Stimulated activated CD4-positive, alpha-beta T cell treated with anti-CD3 and anti-CD28 coated beads, Interleukin-2, amount 100 ng/mL, for 4 hours (primary cell): ENCODE measurements at places on chromosomes 11 and 22.
A peak's percentile ranks its signal among the peaks of the same experiment; 100 is the strongest.

DNA sequence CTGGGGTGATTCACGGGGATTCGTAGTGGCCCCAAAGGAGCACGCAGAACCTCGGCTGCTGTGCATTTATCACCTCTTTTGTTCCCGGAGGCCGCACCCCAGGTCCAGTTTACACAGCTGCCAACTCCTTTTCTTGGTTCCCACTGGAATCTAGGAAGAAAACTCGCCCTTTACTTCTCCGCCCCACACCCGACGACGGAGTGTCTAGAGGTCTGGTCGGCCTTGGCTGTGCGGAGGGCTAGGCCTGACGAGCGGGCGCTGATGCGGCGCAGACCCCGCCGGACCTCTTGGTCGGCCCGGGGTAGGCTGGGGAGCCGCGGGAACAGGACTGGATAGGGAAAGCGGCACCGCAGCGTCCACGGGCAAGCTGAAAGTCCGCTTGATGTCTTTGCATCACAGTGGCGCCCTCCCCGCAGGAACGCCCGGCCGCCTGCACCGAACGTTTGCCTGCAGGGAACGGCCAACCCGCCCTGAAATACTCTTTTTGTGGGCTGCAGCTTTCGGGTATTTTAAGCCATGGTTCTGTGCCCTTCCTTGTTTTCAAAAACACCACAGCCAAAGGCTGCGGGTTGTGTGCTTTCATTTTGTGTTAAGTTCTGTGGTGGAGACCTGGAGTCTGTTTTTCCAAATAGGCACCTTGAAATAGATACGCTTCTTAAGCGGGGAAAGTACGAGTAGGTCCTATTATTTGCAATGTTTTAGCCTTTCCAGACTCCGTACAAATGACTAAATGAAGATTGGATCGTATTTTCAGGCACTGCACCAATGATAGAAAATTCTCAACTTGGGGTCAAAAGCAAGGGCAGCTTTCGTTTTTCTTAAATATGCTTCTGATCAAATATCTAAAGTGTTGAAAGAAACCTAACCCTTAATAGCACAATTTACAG is 829 bp upstream of the ZBED5 start:
- peak; percentile 6 for DNase-seq

DNA sequence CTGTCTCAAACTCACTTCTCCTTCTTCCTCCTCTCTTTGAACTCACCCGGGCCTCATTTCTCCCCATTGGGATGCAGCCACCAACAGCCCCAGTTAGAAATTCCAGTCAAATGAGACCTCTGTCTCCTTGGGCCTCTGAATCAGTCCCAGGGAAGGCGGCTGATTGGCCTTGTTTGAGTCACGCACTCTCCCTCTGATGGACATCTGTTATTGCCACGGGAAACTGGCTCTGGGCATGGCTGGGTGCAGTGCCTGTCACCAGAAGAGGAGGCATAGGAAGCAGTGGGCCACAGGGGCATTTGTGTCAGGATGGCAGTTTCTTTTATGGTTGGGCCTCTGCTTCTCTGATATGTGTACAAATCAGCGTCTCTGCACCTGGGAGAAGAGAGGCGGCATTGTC is 9.6 kb upstream of the WNT11 start:
- no peak for DNase-seq

DNA sequence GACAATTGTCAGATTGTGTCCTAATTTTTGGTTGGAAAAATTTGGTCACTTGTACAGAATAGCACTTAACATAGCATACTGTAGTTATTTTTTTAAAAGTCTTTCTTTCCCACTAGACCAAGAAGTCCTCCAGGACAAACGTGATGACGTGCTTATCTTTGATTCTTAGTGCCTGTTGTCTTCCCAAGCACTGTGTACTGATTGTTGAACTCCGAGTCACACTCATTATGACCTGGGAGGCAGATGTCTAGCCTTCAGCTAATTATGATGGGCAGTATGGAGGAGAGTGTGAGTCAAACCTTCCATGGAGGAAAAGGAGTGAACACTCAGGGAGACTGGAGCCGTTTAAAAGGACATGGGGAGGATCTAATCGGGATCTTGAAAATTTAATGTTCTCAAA is 119.8 kb downstream of the SPON1 start:
- DNase-seq, result no peak

- no peak for DNase-seq
Observed at GRCh38 chr22:35735542-35735941, 17.9 kb downstream of the APOL5 start.

GRCh38 chr11:76791861-76792260 is 8.7 kb downstream of the TSKU start:
- no peak for DNase-seq

- no peak for DNase-seq
Observed at GRCh38 chr22:36301851-36302250, 48.9 kb downstream of the APOL1 start.

DNA sequence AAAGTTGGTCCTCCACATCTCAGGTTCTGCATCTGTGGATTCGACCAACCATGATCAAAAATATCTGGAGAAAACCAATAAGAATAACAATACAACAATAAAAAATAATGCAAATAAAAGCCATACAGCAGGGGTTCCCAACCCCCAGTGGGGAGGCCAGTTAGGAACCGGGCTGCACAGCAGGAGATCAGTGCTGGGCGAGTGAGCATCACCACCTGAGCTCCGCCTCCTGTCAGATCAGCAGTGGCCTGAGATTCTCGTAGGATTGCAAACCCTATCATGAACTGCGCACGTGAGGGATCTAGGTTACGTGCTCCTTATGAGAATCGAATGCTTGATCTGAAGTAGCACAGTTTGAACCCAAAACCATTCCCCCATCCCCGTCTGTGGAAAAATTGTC is 25.4 kb upstream of the MYO18B start:
- DNase-seq, result no peak

DNA sequence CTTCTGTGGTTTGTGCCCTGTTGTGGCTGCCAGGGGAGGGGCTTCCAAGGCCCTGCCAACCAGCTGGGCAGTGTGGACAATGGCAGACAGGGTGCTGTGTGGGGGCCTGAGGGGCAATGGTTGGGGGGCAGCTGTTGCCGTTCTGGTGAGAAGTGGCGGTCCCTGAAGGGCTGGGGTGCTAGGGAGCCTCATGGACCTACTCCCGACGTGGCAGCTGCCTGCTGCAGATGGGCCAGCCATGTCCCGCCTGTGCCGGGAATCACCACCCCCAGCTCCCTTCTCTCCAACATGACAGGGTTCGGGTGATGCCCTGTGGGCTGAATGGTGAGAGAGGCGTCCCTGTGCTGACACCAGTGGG is 74.2 kb downstream of the KCNQ1 start:
- DNase-seq, result no peak

DNA sequence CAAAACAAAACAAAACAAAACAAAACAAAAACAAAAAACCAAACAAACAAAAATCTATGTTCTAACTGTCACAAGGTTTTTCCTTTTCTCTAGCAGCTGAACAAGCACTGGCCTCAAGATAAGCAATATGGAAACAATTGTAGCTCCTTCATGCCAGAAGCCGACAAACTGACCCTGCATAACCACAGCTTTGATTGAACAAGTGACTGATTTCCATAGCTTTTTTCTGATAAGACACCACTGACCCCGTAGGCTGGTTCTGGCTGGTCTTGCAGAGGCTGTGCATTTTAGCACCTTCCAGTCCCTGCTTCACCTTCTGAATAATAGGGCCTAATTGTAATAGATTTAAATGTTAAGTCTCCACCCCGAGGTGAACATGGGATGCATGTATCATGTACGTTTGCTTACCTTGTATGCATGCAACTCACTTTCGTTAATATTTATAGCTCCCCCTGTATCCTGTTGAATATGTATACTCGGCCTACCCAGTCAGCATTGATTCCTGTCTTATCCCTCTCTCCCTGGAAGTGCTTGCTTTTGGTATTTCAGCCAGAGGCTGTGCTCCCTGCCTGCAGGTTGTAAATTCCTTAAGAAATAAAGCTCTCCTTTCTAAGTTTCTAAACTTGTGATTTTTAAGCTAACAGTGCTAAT is 49.6 kb downstream of the CNTF start:
- no peak for DNase-seq

DNA sequence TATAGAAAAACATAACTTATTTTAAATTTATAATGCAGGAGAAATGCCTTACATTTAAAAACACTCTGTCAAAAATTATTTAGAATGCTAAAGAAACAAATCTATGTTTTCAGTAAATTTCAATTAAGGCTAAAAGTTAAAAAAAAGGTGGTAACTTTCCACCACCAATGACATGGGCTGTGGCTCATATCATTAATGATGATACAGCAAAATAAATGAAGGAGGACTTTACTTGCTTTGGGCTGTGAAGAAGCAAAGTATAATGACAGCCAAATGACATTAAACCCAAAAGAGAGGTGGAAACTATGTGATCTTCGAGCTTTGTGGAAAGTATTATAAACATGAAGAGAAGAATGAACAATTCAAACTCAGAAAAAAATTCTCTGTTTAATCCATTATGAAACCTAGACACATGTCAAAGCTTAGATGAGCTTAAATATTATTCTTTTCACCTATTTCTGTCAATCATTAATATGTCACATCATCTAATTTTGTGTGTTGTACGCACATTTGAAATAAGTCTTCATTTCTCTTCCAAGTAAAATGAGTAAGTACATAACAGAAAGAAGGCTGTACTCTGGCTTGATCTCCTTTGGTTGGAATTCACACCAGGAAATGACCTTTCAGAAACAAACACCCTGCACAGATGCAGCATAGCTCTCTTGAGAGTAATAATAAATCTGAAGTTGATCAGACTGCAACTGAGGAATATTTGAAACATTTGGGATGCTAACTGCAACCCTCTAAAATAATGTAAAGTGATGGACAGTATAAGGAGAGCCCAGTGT is 265.8 kb downstream of the TTC28 start:
- no peak for DNase-seq

GRCh38 chr11:45176996-45177395 is 30.6 kb downstream of the PRDM11 start:
- no peak for DNase-seq

- no peak for DNase-seq
Observed at GRCh38 chr11:120564573-120565311, 53.2 kb downstream of the GRIK4 start.

- no peak for DNase-seq
Observed at GRCh38 chr11:129785383-129786111, 30.1 kb upstream of the TMEM45B start.

DNA sequence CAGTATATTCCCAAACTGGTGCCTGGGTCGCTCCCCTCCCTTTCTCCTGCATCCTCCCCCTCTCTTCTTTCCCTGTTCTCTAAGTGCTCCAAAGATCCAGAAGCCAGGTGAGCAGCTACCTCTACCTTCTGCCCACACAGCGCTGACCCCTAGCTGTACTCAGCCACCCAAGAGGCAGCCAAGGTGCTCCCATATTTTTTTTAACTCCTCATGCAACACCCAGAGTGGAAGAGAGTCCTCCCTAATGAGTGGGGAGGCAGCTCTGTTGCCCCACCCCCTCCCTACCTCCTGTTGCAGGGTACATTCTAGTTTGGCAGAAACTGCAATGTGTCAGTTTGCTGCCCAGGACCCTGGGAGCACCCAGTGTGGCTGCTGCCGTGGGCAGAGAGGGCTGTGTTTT is 40.2 kb downstream of the RPL27A start:
- DNase-seq, result no peak

DNA sequence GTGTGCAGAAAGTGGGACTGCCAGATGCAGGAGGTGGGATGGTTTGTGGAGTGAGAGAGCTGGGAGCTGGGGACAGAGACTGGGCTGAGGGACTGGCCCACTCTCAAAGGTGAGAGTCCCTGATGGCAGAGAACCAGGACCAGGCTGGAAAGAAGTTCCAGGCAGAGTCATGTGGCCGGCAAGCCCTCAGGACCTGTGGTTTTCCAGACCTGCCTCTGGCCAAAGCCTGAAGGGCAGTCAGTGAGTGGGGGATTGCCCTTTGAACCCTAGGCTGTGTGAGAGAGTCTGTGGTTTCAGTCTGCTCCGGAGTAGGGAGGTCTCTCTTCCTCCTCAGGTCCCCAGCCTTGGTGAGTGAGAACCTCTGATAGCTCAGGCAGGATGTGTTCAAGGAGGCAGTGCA is 17.0 kb downstream of the KCNC1 start:
- DNase-seq, result no peak

- no peak for DNase-seq
Observed at GRCh38 chr11:28713850-28714249, 605.7 kb downstream of the METTL15 start.

DNA sequence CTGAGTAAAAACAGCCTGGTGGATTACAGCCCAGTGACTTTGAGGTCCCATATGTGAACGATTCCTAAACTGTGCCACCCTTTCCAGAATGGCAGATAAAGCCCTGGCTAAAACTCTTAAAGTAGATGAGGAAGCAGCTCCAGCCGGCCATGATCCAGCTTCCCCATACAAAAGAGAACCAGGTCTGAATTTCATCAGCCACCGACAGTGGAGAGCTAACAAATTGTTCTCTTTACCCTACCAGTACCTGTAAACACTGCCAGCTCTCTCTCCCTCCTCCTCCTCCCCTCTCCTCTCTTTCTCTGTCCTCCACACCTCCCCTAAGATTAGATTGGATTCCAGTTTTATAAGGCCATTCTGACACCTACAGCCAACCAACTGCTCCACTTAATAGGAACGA is 176.9 kb downstream of the DSCAML1 start:
- no peak for DNase-seq

GRCh38 chr11:91773090-91773489 is 451.5 kb upstream of the FAT3 start:
- DNase-seq, result no peak

DNA sequence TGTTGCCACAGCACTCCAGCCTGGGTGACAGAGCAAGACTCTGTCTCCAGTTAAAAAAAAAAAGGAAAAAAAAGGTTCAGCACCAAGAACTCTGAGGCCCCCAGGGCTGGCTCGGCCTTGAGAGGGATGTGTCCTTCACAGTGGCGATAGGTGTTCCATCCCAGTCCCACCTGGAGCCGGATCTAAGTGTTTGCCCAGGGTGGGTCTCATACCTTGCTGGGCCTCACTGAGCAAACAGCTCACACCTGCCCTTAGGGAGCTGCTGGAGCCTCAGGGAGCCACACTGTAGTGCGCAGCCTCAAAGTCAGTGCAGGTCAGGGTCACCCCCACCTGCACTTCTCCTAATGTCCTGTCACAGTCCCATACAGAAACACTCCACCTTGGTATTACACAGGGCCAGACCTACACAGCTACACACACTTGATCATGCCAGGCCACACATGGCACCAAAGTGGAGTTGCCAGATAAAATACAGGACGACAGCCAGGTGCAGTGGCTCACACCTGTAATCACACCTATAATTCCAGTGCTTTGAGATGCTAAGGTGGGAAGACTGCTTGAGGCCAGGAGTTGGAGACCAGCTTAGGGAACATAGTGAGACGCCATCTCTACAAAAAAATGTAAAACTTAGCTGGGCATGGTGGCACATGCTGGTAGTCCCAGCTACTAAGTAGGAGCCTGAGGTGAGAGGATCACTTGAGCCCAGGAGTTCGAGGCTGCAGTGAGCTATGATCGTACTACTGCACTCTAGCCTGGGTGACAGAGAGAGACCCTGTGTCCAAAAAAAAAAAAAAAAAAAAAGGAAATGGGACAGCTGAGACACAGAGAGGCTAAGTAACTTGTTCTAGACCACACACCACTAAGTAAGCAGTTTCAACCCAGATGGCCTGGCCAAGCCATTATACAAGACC is 7.3 kb downstream of the STARD10 start:
- no peak for DNase-seq
